ENCODE measurements at places on chromosomes 12 and 14. TPM values are rescaled to one million over a fixed set of nuclear protein-coding genes. Genes with fewer than 3 reads are reported as not detected.

NAA30 gene
- total RNA-seq, result 16.7 TPM

TMPO gene
- total RNA-seq, result 69.2 TPM

BBOF1 gene
- total RNA-seq, result 7.8 TPM

NINJ2 gene
- 0.79 TPM for total RNA-seq

FBXO34 gene
- 27.7 TPM for total RNA-seq

C1R gene
- 146 TPM for total RNA-seq

Data from aortic smooth muscle cell (primary cell).